Peyer's patch (tissue), 4 donors: ENCODE measurements at places on chromosomes 2 and 18. TPM values are rescaled to one million over a fixed set of nuclear protein-coding genes. Genes with fewer than 3 reads are reported as not detected.

GRCh38 chr2:719191-719590, 42.0 kb upstream of the TMEM18 start:
- no peaks in the 10 kb centered on the region for H3K27me3 ChIP-seq
- H3K4me3 ChIP-seq: no peak overlapping the region
- no peaks in the 10 kb centered on the region for H3K4me1 ChIP-seq
- DNase-seq: no peak
- no peak overlapping the region for H3K27ac ChIP-seq

GRCh38 chr2:27849558-27850205, 40.5 kb downstream of the RBKS start:
- no peak overlapping the region for H3K27ac ChIP-seq
- H3K36me3 ChIP-seq: peaks cover 4% of the 10 kb centered on the region
- H3K27me3 ChIP-seq: no peaks in the 10 kb centered on the region
- H3K4me1 ChIP-seq: no peaks in the 10 kb centered on the region
- no peak overlapping the region for H3K4me3 ChIP-seq

DNA sequence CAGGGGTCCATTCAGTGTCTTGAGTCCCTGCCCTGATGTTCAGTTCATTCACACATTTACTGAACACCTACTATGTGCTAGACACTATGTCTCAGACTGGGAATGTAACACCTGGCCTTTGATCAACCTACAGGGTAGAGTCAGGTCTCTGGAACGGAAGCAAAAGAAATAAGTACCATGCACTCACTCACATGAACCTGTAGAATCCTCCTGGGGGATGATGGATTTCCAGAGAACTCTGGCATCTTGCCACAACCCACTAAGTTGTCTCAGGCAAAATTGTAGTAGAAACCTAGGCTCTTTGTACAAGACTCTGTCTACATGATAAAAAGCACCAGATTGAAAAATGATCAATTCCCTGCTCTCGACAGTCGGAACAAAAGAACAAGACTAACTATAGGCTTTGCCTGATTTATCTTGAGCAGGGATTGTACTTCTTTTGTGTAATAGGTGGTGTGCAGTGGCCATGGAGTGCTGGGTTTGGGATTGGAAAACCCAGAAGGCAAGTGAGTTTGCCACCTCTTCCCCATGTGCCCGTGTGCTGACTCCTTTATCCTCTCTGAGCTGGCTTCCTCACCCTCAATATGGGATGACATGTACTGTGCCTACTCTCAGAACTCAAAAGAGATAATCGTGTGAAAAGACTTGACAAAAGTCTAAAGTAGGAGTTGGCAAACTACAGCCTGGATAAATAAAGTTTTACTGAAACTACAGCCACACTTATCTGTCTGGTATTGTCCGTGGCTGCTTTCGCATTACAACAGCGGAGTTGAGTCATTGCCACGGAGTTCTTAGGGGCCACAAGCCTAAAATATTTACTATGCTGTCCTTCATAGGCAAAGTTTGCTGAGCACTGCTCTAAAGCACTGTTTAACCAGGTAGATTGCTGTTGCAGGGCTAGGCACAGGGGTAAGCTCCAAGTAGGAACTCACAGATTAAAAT, 4.4 kb downstream of the CAPN14 start:
- no peaks in the 10 kb centered on the region for H3K36me3 ChIP-seq
- no peak overlapping the region for H3K4me3 ChIP-seq
- no peaks in the 10 kb centered on the region for H3K4me1 ChIP-seq
- DNase-seq: no peak
- no peaks in the 10 kb centered on the region for H3K27me3 ChIP-seq

- no peaks in the 10 kb centered on the region for H3K4me1 ChIP-seq
- no peak overlapping the region for H3K4me3 ChIP-seq
- no peaks in the 10 kb centered on the region for H3K27me3 ChIP-seq
Observed at GRCh38 chr2:75284345-75284744, 85.0 kb upstream of the TACR1 start.

DNA sequence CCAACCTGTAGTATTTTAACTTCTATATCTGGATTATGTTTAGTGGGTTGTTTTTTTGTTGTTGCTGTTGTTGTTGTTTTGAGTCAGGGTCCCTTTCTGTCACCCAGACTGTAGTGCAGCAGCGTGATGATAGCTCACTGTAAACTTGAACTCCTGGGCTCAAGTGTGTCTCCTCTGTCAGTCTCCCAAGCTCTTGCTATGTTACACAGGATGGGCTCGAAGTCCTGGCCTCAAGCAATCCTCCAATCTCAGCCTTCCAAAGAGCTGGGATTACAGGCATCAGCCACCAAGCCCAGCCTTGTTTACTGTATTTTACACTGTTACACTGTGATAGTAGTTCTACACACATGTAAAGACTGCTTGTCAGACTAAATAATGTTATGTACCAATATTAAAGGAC, 9.7 kb upstream of the STRN start:
- DNase-seq: no peak
- H3K4me3 ChIP-seq: no peak overlapping the region
- no peaks in the 10 kb centered on the region for H3K4me1 ChIP-seq
- H3K27ac ChIP-seq: no peak overlapping the region
- no peaks in the 10 kb centered on the region for H3K27me3 ChIP-seq
- H3K36me3 ChIP-seq: no peaks in the 10 kb centered on the region

DNA sequence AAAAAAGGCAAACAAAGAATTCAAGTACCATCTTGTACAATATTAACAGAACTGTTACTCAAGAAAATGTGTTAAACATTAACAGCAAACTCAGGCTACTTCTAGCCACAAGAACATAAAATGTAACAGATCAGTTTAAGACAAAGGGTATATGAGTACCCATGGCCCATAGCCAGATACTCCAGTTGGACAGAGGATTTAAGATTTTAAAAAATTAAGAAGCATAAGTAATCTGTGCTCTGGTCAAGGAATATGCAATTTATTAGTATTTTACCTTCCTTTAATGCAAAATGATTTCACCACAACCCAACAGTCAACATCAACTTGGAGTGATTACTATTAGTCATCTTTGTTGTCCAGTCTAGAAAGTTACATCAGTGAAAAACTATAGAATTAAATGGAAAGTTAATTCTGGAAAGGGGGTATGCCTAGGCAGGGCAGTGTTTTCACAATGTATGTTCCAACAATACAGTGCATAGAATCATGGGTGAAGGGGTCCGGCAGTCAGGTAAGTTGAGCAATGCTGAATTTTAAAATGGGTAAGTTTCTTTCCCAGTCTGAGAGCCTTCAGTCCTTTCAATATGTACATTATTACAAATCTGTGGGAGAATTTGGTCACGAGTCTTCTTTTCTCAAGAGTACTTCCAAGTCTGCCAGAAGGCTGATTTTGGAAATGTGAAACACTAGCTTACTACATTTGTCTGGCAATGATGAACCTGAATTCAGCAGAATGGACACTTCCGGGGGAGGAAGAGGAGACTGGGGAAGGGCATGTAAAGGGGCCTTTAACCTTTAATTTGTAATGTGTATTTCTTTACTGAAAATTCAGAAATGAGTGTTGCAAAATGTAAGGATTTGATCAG, 34.5 kb downstream of the SFT2D3 start:
- H3K27ac ChIP-seq: no peak overlapping the region
- H3K36me3 ChIP-seq: no peaks in the 10 kb centered on the region
- H3K27me3 ChIP-seq: no peaks in the 10 kb centered on the region
- DNase-seq: no peak
- no peak overlapping the region for H3K4me3 ChIP-seq

DNA sequence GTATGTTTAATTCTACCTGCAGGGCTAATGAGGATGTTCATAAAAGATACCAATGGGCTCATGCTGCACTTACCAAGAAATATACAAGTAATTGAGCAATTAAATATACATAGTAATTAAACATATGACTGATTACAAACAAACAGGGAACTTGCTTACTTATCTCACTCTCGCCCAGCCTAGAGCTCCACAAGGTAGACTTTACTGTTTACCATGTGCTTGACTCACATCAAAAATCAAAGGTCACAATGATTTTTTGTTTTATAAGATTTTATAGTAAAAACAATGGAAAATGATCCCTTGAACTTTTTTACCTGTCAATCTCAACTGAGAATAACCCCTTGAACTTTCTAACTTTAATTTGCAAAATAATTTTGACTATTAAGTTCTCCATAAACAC, 1395.1 kb downstream of the SUCLG1 start:
- H3K4me1 ChIP-seq: peaks cover 11% of the 10 kb centered on the region
- DNase-seq: no peak
- H3K27ac ChIP-seq: no peak overlapping the region
- no peak overlapping the region for H3K4me3 ChIP-seq
- H3K36me3 ChIP-seq: no peaks in the 10 kb centered on the region

DNA sequence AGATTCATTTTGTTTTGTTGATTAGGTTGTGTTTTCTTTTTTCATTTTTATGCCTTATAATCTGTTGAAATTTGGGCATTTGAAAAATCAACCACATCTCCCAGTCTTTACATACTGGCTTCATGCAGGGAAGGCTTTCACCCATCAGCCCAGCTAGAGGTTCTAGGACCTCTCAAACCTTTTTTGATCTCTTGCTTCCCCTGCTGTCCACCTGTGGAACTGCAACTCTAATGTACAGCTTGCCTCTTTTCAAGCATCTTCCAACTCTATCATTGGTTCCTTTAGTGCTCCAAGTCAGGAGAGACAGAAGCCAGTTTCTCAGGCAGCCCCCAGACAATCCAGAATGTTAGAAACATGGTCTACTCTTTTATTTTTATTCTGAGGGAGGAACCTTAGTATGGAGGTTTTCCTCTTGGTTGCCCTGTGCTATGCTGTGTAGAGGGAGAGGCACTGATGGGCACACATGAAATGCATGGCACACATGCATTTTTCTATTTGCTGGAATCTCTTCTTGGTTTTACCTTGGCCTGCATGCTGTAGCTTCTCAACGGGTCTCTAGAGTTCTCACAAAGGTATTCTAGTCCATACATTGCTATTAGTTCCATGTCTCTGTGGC, 107.2 kb upstream of the L3MBTL4 start:
- DNase-seq: peak; percentile 68
- H3K36me3 ChIP-seq: no peaks in the 10 kb centered on the region
- no peaks in the 10 kb centered on the region for H3K4me1 ChIP-seq

GRCh38 chr2:140862181-140862580, 1268.6 kb downstream of the LRP1B start:
- H3K36me3 ChIP-seq: no peaks in the 10 kb centered on the region
- no peaks in the 10 kb centered on the region for H3K4me1 ChIP-seq
- no peak overlapping the region for H3K4me3 ChIP-seq

DNA sequence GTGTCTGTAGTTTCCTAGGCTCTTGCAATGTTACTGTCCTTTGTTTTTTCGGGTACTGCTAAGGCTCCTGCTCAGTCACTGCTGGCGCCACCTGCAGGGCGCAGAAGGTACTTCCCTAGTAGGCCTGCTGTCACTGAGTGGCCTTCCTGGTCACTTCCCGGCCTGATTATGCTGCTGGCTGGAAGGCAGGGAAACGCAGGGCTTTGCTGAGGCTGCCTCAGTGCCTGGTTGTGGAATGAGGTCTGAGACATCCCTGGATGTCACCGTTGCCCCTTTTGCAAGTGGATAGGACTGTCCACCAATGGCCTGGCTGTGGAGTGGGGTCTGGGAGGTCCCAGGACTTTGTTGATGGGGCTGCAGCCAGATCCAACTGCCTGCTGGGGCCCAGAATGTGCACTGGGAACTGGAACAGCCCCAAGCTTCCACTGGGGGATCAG, 13.1 kb downstream of the DAW1 start:
- no peak overlapping the region for H3K27ac ChIP-seq
- no peaks in the 10 kb centered on the region for H3K4me1 ChIP-seq
- H3K27me3 ChIP-seq: no peaks in the 10 kb centered on the region
- no peaks in the 10 kb centered on the region for H3K36me3 ChIP-seq
- peak; percentile 83 for DNase-seq

- no peak overlapping the region for H3K27ac ChIP-seq
- DNase-seq: no peak
- H3K4me1 ChIP-seq: no peaks in the 10 kb centered on the region
- no peaks in the 10 kb centered on the region for H3K27me3 ChIP-seq
Observed at GRCh38 chr2:54969295-54969939, 80.8 kb downstream of the RTN4 start.

DNA sequence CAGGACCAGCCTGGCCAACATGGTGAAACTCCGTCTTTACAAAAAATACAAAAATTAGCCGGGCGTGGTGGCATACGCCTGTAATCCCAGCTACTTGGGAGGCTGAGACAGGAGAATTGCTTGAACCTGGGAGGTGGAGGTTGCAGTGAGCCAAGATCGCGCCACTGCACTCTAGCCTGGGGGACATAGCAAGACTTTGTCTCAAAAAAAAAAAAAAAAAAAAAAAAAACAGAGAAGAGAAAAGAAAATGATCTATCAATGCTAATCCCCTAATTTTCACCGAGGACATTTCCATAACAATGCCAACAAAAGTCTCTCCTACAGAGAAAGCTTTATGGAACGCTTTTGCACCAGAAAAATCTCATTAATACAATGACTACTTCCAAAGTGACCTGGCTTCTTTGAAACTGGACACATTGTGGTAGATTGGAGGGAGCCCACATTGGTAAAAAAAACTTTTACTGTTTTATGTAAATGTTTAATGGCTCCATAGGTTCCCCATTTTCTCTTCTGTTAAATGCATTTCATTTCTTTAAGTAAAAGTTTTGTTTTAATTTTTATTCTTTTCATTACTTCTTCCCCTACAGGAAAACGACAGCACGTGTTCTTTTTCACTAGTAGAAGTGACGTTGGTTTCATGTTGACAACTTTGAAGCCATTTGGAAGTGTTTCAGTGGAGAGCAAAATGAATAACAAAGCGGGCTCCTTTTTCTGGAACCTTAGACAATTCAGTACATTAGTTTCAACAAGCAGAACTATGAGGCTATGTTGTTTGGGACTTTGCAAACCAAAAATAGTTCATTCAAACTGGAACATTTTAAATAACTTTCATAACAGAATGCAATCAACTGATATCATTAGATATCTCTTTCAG, 888 bp downstream of the FASTKD2 start:
- DNase-seq: no peak
- peak overlapping the region; percentile 84 for H3K27ac ChIP-seq
- no peaks in the 10 kb centered on the region for H3K27me3 ChIP-seq
- H3K36me3 ChIP-seq: peaks cover 9% of the 10 kb centered on the region

GRCh38 chr18:28541276-28541930, 364.5 kb upstream of the CDH2 start:
- no peak overlapping the region for H3K4me3 ChIP-seq
- no peaks in the 10 kb centered on the region for H3K27me3 ChIP-seq
- H3K36me3 ChIP-seq: no peaks in the 10 kb centered on the region
- no peak overlapping the region for H3K27ac ChIP-seq
- DNase-seq: no peak
- no peaks in the 10 kb centered on the region for H3K4me1 ChIP-seq

GRCh38 chr2:233938676-233939370, 21.6 kb downstream of the TRPM8 start:
- no peaks in the 10 kb centered on the region for H3K27me3 ChIP-seq
- DNase-seq: no peak
- no peaks in the 10 kb centered on the region for H3K36me3 ChIP-seq
- H3K4me1 ChIP-seq: no peaks in the 10 kb centered on the region
- no peak overlapping the region for H3K27ac ChIP-seq

GRCh38 chr2:80058562-80058961, 246.0 kb downstream of the LRRTM1 start:
- no peaks in the 10 kb centered on the region for H3K4me1 ChIP-seq
- H3K27me3 ChIP-seq: no peaks in the 10 kb centered on the region

The BMP10 gene
- not detected for total RNA-seq

The SLC5A7 gene
- not detected for total RNA-seq

The CCDC141 gene
- total RNA-seq: 4.0 TPM

The TUBB8B gene
- not detected for total RNA-seq

The PDIA6 gene
- 91.1 TPM for total RNA-seq

The MAP4K4 gene
- total RNA-seq: 31.5 TPM

The TACR1 gene
- total RNA-seq: not detected

The ST8SIA3 gene
- total RNA-seq: not detected

The KCNK3 gene
- 1.6 TPM for total RNA-seq
